ENCODE measurements at places on chromosomes 1 and 21. TPM values are rescaled to one million over a fixed set of nuclear protein-coding genes. Genes with fewer than 3 reads are reported as not detected.
A peak's percentile ranks its signal among the peaks of the same experiment; 100 is the strongest.

The CEP85 gene
- 41.6 TPM for total RNA-seq

The MYOM3 gene
- total RNA-seq, result 235 TPM

GRCh38 chr1:205744403-205744802 lies 5.6 kb downstream of the NUCKS1 start:
- H3K27ac ChIP-seq, result no peak overlapping the region
- no peaks in the 10 kb centered on the region for H3K36me3 ChIP-seq
- no peaks in the 10 kb centered on the region for H3K27me3 ChIP-seq
- H3K4me3 ChIP-seq, result no peak overlapping the region

The PADI2 gene
- total RNA-seq, result 0.37 TPM

GRCh38 chr1:45014321-45015028 lies 2.4 kb downstream of the UROD start:
- H3K4me3 ChIP-seq, result no peak overlapping the region
- H3K4me1 ChIP-seq, result peaks cover 16% of the 10 kb centered on the region
- no peak overlapping the region for H3K27ac ChIP-seq
- peaks cover 17% of the 10 kb centered on the region for H3K36me3 ChIP-seq
- DNase-seq, result peak; percentile 71

DNA sequence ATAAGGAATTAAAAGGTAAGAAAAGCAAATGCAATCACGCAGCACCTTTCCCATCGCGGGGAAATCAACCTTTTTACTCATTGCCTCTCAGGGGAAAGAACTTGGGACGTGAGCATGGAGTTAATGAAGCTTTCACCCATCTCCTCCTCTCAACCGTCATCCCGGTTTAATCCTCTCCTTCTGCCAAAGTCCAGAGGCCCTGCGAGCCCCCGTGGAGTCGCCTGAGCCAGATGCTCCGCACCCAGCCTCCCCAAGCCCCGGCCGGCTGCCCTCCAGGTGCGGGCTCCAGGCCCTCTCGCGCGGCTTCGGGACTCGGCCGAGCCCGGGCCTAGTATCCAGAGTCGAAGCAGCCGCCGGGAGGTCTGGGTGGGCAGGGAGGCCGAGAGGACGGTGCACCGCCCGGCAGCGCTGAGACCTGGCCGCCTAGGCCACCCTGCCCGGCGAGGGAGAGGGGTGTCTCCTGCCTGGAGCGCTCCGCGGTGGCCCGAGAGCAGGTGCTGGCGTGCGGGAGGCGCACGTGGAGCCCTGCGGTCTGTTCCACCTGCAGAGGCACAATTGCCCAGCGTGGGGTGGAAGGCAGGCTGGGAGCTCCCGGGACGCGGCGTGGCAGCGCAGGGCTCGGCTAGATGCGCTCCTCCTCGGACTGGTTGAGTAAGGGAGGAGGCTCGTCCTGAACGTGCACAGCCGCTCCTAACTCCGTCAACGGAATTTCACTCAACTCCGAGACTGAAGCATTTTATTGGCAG lies 218.5 kb downstream of the SDCCAG8 start:
- H3K4me1 ChIP-seq, result peaks cover 11% of the 10 kb centered on the region
- no peak overlapping the region for H3K27ac ChIP-seq
- H3K4me3 ChIP-seq, result no peak overlapping the region
- H3K36me3 ChIP-seq, result no peaks in the 10 kb centered on the region
- H3K27me3 ChIP-seq, result no peaks in the 10 kb centered on the region
- DNase-seq, result no peak

The PLEKHA6 gene
- total RNA-seq, result 25.0 TPM

DNA sequence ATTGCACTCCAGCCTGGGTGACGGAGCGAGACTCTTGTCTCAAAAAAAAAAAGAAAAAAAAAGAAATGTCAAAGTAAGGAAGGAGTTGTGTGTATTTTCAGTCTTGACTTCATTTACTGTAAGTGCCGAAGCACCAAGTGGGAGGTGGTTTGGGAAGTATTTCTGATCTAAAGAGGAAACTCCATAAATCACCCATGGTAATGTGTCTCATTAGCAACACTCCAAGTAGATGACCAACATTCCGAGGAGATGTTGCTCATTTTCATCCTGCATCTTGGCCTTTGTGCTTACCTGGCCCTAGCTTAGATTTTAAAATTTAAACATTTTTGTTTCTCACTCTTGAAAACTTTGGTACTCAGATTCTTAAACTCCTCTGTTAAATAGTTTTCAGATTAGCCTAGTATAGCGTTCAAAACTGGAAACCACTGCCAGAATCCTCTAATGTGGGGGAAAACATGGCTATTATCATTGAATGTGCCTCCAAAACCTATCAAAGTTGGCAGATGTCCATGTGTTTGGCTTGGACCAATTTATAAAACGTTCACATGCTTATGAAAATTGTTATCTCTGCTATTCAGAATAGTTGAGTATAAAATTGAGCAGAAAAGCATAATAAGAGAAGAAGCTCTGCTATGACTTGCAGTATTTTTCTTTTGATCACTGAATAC lies 110.4 kb downstream of the NFIA start:
- H3K36me3 ChIP-seq, result no peaks in the 10 kb centered on the region
- no peaks in the 10 kb centered on the region for H3K27me3 ChIP-seq
- no peak overlapping the region for H3K4me3 ChIP-seq
- no peak for DNase-seq
- peaks cover 46% of the 10 kb centered on the region for H3K4me1 ChIP-seq
- no peak overlapping the region for H3K27ac ChIP-seq

DNA sequence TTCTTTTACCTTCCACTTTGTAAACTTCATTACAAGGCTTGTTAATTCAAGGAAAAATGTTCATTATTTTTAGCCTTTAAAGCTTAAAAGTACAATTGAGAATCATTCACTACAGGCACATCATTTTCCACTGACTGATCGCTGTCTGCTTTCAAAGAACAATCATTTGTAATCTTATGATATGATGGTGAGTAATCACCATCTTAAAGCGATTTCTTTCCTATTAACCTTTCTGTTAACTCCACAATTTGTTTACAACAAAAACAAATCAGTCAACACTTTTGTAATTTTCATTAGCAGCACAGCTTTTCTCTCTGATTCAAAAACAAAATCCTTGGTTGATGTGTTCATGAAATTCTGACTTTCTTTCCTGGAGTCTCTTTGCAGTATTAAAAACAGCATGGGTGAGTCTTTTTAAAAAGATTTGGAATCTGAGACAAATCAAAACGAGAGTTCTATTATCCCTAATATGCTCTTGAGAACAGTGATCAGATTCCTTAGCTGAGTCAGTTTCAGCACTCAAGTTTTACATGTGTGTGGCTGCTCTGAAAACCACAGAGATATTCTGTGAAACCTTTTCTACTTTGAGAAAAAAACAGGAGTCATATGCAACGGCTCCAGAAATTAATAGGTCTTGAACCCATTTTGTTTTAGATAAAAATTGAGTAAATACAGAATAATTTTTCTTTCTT lies 145.8 kb upstream of the TMPRSS15 start:
- no peak overlapping the region for H3K4me3 ChIP-seq
- no peaks in the 10 kb centered on the region for H3K27me3 ChIP-seq
- no peaks in the 10 kb centered on the region for H3K4me1 ChIP-seq
- no peak overlapping the region for H3K27ac ChIP-seq
- no peaks in the 10 kb centered on the region for H3K36me3 ChIP-seq

The RIMKLA gene
- total RNA-seq, result 9.4 TPM

The APOBEC4 gene
- not detected for total RNA-seq

- no peak for DNase-seq
- H3K4me3 ChIP-seq, result no peak overlapping the region
- H3K27ac ChIP-seq, result no peak overlapping the region
- H3K4me1 ChIP-seq, result peaks cover 8% of the 10 kb centered on the region
- H3K36me3 ChIP-seq, result peaks cover 11% of the 10 kb centered on the region
Observed at GRCh38 chr21:34148419-34148804, 75.0 kb downstream of the MRPS6 start.

- no peaks in the 10 kb centered on the region for H3K4me1 ChIP-seq
- DNase-seq, result no peak
- H3K4me3 ChIP-seq, result no peak overlapping the region
- H3K36me3 ChIP-seq, result no peaks in the 10 kb centered on the region
- H3K27ac ChIP-seq, result no peak overlapping the region
- H3K27me3 ChIP-seq, result no peaks in the 10 kb centered on the region
Observed at GRCh38 chr1:48595613-48596012, 123.6 kb upstream of the SPATA6 start.

DNA sequence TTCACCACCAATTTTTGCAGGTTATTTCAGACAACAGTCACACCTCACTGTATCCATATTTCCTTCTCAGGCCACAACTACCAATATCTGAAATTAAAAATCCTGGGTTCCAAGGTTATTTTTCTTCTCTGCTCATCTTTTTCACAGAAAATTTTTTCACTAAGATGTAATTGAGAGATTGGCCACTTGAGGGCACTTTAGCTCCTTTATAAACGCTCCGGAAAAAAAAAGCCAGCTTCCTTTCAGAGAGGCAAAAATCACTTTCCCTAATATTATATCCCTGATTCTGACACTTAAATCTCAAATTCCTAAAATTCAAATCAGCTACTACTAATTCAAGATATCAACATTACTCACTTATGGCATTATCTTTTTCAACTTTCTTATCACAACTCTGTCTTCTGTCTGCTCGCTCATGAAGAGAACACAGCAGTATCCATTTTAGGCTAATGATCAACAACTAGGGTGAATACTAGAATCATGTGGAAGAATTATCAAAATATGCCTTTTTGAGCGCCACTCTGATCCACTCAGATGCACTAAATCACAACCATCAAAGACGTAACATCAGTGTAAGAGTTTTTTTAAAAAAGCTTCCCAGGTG lies 101.4 kb upstream of the RGS1 start:
- H3K27ac ChIP-seq, result no peak overlapping the region
- H3K4me1 ChIP-seq, result peaks cover 6% of the 10 kb centered on the region
- H3K27me3 ChIP-seq, result no peaks in the 10 kb centered on the region
- no peaks in the 10 kb centered on the region for H3K36me3 ChIP-seq
- DNase-seq, result no peak

- H3K27ac ChIP-seq, result no peak overlapping the region
- H3K36me3 ChIP-seq, result no peaks in the 10 kb centered on the region
- H3K4me1 ChIP-seq, result no peaks in the 10 kb centered on the region
- DNase-seq, result no peak
- peaks cover 2% of the 10 kb centered on the region for H3K27me3 ChIP-seq
Observed at GRCh38 chr1:4617506-4617905, 36.9 kb upstream of the AJAP1 start.

DNA sequence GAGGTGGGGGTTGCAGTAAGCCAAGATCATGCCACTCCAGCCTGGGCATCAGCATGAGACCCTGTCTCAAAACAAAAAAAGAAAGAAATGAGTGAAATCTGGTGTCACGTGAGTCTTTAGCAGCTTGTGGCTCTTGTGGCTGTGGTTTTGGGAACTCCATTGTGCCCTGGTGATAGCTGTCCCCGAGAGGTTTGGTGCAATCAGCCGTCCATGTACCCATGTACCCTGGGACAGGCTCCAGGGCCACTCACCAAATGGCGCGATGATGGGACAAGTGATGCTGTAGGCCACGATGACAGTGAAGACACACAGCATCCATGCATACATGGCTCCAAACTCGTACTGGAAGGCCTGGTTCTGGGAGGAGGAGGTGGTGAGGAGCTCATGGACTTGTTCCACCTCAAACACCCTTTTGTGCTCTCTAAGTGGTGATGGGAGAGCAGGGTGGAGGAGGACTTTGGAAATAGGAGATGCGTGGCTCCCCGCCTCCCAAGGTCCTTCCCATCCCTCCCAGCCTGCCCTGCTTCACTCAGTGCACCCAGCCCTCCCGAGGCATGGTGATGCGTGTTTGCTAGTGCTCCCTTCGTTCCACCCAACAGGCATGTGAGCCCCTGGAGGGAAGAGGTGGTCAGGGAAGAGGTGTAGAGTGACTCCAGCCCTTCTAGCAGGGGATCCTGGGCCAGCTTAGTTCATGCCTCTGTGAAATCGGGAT lies 29.6 kb downstream of the TMEM63A start:
- no peaks in the 10 kb centered on the region for H3K27me3 ChIP-seq
- H3K4me3 ChIP-seq, result no peak overlapping the region

GRCh38 chr1:147630447-147630846 lies 39.9 kb downstream of the ACP6 start:
- DNase-seq, result no peak
- no peaks in the 10 kb centered on the region for H3K4me1 ChIP-seq

The RABIF gene
- 8.6 TPM for total RNA-seq

- H3K27me3 ChIP-seq, result no peaks in the 10 kb centered on the region
- DNase-seq, result peak; percentile 84
- H3K4me1 ChIP-seq, result peaks cover 16% of the 10 kb centered on the region
- H3K27ac ChIP-seq, result no peak overlapping the region
- no peak overlapping the region for H3K4me3 ChIP-seq
Observed at GRCh38 chr1:9084906-9085305, 15.5 kb upstream of the SLC2A5 start.

GRCh38 chr1:86176226-86176625 lies 19.7 kb upstream of the COL24A1 start:
- H3K4me1 ChIP-seq, result no peaks in the 10 kb centered on the region
- DNase-seq, result no peak
- H3K4me3 ChIP-seq, result no peak overlapping the region
- H3K36me3 ChIP-seq, result no peaks in the 10 kb centered on the region
- no peaks in the 10 kb centered on the region for H3K27me3 ChIP-seq

The PM20D1 gene
- total RNA-seq, result 1.4 TPM

DNA sequence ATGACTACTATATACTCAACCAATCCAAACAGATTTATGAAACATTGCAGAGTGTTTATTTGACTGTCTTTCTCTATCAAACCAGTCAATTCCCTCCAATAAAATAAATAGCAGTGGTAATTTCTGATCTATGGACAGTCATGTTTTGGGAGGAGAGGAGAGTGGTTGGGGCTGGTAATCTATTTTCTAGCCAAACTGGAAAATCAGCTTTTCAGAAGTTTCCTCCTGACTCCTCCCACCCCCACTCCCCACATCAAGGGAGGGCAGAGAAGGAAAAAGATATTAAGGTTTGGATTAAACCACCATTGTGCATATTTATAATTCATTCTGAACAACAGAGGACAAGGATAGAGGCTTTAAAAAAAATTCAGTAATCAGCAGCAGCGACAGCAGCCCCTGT lies 69.4 kb upstream of the SOX13 start:
- H3K4me3 ChIP-seq, result no peak overlapping the region
- no peaks in the 10 kb centered on the region for H3K36me3 ChIP-seq
- H3K4me1 ChIP-seq, result no peaks in the 10 kb centered on the region
- DNase-seq, result no peak
- no peaks in the 10 kb centered on the region for H3K27me3 ChIP-seq

The TUT4 gene
- 30.4 TPM for total RNA-seq

GRCh38 chr1:61708953-61709907 lies 15.7 kb downstream of the TM2D1 start:
- no peaks in the 10 kb centered on the region for H3K27me3 ChIP-seq
- peaks cover 9% of the 10 kb centered on the region for H3K4me1 ChIP-seq
- no peak overlapping the region for H3K4me3 ChIP-seq
- H3K27ac ChIP-seq, result no peak overlapping the region

DNA sequence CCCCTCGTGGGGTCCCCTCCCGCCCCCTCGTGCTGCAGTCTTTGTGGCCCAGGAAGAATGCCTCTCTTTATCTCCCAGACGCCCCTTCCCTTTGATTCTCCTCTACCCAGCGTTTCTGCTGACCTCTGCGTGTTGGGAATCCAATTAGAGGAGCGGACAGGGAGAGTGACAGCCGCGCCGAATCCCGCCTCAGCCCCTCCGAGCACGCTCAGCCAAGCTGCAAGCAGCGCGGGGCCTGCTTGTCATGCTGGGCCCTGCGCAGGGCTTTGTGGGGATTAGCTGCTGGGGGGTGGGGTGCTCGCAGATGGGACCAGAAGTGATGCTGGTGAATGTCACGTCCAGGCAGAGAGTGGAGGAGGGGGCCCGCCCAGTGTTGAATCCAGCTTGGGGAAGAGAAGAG lies 91.1 kb downstream of the EPHB2 start:
- H3K4me1 ChIP-seq, result no peaks in the 10 kb centered on the region
- H3K27ac ChIP-seq, result no peak overlapping the region
- no peak overlapping the region for H3K4me3 ChIP-seq
- no peak for DNase-seq
- H3K27me3 ChIP-seq, result no peaks in the 10 kb centered on the region

- H3K4me3 ChIP-seq, result no peak overlapping the region
- peaks cover 57% of the 10 kb centered on the region for H3K4me1 ChIP-seq
- no peaks in the 10 kb centered on the region for H3K36me3 ChIP-seq
- DNase-seq, result no peak
- peak overlapping the region; percentile 86 for H3K27ac ChIP-seq
- no peaks in the 10 kb centered on the region for H3K27me3 ChIP-seq
Observed at GRCh38 chr1:27406362-27406680, 13.9 kb downstream of the GPR3 start.
